Spleen (tissue), 13 donors: ENCODE measurements at places on chromosomes 2 and 18. TPM values are rescaled to one million over a fixed set of nuclear protein-coding genes. Genes with fewer than 3 reads are reported as not detected.

DUSP19 gene
- 3.4 TPM for total RNA-seq

ITSN2 gene
- total RNA-seq: 109 TPM

AMER3 gene
- total RNA-seq: not detected

ACTR3 gene
- 255 TPM for total RNA-seq

SLC9A4 gene
- total RNA-seq: not detected
